ENCODE measurements at places on chromosomes 16 and 17.

GRCh38 chr17:75181110-75181509 is 1.6 kb downstream of the SUMO2 start:
- DNase-seq = no peak

- DNase-seq = peak; percentile 37
These were observed 32.7 kb downstream of the CDK5RAP3 start for GRCh38 chr17:48003417-48004151.

- no peak for DNase-seq
These were observed 49.5 kb downstream of the SRCIN1 start for GRCh38 chr17:38556239-38556638.

DNA sequence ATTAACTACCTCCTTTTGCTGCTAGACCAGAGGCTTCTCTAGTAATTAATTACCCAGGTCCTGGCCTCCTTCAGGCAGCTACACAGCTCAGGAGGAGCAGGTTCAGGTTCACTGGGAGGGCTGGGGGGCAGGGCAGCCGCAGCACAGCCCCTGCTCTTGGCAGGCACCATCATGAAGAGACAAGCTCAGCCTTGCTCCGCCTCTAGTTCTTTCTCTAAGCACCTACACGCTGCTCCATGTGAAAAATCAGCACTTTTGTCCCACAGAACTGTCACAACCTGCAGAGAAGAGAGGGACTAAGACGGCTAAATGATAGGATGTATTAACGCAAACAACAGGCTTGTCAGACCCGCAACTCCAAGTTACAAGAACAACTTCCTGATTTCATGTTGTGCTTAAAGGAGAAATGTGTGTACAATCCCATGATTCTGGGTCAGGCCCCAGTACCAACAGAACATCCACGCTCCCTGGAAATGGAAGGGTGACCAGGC is 53.4 kb downstream of the GRB2 start:
- no peak for DNase-seq

DNA sequence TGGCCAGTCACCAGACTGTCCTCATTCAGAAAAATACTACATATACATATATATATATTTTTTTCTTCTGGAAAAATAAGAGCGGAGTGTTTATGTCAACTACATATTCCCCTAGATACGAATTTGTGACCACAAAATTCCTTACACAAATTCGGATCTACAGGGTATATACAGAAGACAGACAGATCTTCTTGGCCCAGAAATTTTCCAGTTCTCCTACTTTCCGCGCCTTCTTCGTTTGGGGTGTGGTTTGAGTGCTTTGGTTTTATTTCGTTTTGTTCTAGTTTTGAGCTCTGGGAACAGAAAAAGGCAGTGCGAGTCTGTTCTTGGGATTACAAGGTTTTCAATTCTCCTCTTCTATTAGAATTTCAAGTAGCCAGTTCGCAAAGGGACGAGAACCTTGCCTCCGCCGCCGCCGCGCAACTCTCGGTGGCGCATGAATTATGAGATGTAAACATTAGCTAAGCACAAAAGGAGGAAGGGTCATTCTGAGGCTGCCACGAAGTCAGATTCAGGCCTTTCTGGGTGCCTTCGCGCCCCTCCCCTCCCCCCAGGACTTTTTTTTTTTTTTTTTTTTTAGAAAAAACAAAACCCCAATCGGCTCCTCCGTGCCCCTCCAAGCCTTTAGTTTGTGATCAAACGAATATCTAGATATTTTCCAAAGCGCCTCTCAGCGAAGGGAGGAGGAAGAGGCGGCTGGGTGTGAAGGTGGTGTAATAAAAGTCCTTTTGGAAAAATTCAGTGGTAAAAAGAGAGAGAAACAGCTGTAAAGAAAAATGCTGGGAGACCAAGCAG is 1.8 kb upstream of the HOXB4 start:
- no peak for DNase-seq

DNA sequence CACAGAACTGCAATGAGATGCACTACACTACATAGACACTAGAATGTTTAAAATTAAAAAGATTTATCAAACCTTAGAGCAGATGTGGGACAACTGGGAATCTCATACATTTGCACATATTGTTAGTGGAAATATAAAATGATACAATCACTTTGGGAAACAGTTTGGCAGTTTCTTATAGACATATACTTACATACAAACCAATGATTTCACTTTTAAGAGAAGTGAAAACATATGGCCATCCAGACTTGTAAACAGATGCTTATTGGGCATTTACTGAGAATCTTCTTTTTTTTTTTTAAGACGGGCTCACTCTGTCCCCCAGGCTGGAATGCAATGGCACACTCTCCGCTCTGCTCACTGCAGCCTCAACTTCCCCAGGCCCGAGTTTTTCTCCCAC is 50.1 kb downstream of the AXIN2 start:
- DNase-seq = no peak

- DNase-seq = no peak
These were observed 153.9 kb downstream of the PARN start for GRCh38 chr16:14476183-14476582.

- no peak for DNase-seq
These were observed 17.5 kb downstream of the SLFN12L start for GRCh38 chr17:35519906-35520442.

DNA sequence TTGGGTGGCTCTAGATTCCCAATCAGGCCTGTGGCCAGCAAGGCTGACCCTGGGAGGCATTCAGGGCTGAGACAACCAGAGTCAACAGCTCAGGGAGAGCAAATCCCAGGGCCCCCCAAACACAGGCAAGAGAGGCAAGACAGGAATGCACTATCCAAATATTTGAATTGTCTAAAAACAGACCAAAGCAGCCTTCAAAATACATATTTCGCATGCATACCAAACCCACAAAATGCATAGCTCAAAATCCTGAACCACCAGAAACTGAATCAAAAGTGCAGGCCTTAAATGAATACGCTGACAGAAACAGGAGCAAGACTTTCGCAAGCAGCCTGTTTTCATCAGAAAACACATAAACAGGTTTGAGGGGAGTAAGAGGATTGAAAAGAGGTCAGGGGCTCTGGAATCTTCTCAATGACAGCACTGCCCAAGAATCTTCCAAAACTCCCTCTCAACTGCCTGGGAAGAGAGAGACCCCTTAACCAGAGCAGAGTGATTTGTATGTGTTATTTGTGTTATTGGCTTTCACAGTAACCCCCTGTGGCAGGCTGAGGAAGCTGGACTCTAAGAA is 213.6 kb upstream of the CDH5 start:
- DNase-seq = no peak
